DMS53 (cell line): ENCODE measurements at places on chromosomes 2 and 18.
A peak's percentile ranks its signal among the peaks of the same experiment; 100 is the strongest.

DNA sequence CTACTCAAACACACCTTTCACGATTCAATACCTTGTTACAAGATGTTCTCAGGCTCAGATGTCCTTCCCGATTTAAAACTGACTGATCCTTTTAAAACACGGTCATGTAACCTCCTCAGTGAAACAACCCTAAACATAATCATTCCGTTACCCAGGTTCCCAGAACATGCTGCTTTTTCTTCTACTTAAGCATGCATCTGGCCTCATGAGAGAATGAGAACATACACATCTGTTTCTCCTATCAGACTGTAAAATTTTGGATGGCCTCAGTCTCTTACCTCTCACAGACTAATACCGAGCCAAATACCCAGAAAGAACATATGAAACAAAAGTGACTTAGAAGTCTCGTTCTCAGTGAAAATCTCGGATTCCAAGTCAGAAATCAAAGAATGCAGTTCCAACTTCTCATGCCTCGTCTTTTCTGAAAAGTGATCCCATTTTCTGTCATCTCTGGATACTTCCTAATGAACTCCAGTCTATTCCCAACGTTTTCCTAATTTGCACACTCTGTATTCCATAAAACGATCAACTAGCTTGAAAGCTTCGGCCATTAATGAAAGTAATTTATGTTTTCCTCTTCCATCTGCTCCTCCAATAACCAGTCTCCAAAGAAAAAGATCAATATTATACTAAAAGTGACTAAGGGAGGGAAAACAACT lies 919 bp downstream of the SF3B1 start:
- peak; percentile 25 for DNase-seq

GRCh38 chr2:227793148-227793712 lies 20.4 kb upstream of the CCL20 start:
- DNase-seq = no peak

DNA sequence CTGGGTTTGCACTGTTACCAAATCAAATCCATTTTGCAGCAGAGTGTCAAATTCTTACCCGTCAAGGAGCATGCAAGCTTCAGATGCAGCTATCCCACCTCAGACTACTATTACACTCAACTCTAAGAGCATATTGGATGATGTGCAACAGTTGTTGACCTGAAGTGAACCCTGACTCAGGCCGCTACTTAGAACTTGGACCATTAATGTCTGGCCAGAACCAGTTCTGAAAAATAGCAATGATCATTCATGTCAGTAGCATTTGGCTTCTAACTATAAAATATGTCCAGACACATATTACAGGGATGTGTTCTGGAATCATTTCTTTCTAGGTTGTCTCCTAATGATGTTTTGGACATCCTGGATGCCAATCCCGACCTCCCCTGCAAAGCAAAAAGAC lies 135.5 kb upstream of the PKDCC start:
- no peak for DNase-seq

DNA sequence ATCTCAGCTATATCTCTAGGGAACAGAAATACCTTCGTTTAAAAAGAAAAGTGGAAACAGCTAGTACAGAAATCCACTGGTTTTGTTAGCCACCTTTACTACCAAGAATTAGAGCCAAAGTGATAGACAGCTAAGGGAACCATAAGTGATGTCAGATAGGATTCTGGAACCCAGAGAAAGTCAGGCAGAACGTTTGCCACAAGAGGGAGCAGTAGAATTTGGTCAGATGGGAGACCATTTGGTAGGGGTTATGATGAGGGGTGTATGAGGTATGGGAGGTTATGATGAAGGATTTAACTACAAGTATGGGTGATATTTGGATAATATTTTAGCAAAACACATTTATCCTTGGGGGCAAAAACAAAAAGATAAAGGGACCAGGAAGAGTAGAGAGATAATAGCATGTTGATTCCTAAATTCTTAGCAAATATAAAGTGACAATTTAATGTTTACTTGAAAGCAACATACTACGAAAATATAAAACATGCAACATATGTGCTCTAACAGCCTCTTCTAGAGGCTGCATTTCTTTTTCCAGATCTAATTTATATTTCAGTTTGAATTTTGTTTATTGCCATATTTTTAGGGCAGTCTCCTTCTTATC lies 3.3 kb downstream of the SLC8A1 start:
- peak; percentile 61 for DNase-seq

DNA sequence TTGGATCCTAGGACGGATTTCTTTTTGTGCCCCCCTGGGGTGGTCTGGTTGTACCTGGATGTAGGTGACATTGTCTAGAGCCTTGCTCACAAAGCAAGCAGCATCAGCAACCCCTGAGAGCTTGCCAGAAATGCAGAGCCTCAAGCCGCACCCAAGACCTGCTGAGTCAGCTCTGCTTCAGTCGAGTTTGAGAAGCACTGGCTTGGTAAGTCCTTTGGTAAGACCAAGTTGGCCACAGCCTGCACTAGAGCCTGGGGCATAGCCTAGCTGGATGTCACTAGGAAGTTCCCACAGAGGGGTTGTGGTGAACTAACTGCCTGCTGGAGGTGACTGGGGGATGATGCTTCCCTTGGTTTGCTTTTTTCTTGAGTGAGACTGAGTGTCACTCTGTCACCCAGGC lies 6.2 kb downstream of the ABCG5 start:
- no peak for DNase-seq

DNA sequence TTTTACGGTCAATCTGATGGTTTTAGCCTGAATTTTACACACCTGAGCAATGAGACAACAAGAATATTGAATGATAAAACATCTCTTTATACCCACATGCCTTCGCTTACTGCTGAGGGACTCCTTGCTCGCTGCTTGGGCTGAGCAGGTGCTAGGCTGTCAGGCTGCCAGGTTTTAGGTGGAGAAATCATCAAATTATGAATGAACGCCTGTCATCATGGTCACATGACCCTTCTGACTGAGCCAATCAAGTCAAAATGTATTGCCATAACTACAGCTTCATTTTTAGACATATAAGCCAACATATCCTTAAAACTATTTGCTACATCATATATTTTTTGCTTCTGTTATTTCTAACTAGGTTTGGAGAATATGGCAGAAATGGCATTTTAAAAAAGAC lies 274.0 kb downstream of the LNPK start:
- no peak for DNase-seq

DNA sequence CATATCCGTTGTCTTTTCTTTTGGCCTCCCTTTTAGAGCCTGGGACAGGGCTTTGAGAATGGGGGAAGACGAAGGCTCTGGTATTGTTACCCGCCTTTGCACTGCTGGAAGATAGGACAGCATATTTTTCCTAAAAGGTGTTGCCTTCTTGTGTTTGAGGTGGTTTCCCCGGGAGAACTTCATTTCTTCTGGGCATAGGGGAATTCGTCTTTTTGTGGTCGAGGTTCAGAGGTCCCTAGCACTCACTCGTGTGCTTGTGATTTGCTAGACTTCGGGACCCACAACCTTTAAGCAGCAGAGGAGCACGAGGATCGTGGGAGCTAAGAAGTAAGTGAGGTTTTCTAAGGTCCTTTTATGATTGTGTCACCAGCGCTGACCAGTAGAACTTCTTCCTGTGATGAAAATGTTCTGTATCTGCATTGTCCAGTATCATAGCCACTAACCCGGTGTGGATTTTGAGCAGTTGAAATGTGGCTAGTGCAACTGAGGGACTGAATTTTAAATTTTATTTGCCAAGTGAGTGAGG lies 611 bp downstream of the ZNF512 start:
- DNase-seq = peak; percentile 32

DNA sequence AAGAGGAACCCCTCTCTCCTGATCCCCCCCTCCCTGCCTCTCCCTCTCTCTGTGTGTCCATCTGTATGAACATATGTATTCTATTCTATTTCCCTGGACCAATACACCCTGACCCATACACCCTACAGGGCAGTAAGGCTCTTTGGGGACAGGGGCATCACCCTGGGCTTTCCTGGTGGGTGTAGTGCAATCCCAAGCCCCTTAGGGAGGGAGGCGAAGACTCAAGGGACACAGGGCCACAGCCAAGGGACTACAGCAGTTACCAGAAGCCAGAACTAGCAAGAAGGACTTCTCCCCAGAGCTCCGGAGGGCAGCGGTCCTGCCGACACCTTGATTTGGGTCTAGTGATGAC lies 214.2 kb upstream of the RAB6C start:
- no peak for DNase-seq
